ENCODE measurements at places on chromosomes 7 and 10.

DNA sequence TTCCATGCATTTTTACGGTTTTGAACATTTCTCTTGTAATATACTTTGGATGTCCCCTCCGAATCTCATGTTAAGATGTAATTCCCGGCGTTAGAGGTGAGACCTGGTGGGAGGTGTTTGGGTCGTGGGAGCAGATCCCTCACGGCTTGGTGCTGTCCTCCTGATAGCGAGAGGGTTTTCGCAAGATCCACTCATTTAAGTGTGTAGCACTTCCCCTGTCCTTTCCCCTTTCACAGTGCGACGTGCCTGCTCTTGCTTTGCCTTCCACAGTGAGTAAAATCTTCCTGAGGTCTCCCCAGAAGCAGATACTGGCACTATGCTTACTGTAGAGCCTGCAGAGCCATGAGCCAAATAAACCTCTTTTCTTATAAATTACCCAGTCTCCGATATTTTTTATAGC, 6.6 kb downstream of the GPR141 start:
- no peaks in the 10 kb centered on the region for H3K36me3 ChIP-seq
- H3K4me3 ChIP-seq = no peak overlapping the region
- no peak for DNase-seq

- H3K4me3 ChIP-seq = no peak overlapping the region
- peak; percentile 58 for DNase-seq
- H3K27me3 ChIP-seq = no peaks in the 10 kb centered on the region
- no peaks in the 10 kb centered on the region for H3K36me3 ChIP-seq
These were observed 7.4 kb downstream of the TAS2R40 start for GRCh38 chr7:143229054-143229790.

GRCh38 chr10:100615908-100616307, 80.2 kb downstream of the HIF1AN start:
- H3K27ac ChIP-seq = no peak overlapping the region
- peaks cover 9% of the 10 kb centered on the region for H3K27me3 ChIP-seq
- H3K4me1 ChIP-seq = no peaks in the 10 kb centered on the region

DNA sequence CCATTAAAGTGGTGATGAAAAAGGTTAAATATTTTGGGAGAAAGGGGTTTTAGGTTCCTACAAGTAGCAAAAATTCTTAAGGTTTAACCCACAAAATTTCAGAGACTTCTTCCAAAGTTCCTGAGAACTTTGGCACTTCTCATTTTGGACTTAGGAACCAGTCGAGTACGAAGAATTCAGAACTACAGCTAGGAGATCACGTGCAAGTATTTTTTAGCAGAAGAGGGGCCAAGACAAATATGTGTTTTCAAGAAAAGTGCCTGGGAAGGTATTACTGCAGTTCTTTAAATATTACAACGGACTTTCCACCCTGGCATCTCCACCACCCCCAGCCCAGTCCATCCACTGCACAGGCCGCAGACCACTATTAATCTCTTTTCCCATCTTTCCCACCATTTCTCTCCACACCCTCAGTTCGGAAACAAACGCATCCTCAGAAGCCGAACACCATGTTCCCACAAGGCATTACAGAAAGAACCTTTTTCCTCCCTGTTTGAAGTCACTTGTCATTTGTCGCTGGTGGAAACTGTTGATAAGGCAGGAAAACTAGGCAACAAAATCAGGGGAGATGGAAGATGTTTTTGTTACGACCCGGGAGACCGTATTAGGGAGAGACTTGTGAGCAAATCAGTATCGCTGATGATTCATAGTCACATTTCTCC, 7.1 kb downstream of the INHBA start:
- no peak overlapping the region for H3K27ac ChIP-seq
- H3K36me3 ChIP-seq = no peaks in the 10 kb centered on the region
- peaks cover 11% of the 10 kb centered on the region for H3K27me3 ChIP-seq
- no peak overlapping the region for H3K4me3 ChIP-seq

DNA sequence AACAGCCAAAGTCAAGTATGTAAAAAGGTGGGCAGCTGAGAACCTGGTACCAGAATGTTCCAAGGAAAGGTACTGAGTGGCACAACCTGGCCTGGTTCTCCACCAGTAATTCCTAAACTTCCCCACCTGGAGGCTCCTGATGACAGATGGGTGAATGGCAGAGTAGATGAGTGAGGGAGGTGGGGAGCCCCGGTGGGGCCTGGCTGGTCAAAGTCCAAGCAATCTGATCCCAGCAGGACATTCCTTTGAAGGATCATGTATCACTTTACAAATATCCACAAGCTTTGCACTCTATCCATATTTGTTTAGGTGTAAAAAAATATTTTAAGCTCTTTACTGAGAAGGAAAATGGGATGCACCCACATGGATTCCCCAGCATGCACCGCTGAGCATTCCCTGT, 250.2 kb downstream of the DPP6 start:
- no peaks in the 10 kb centered on the region for H3K36me3 ChIP-seq
- DNase-seq = no peak
- no peak overlapping the region for H3K4me3 ChIP-seq
- H3K27me3 ChIP-seq = no peaks in the 10 kb centered on the region

DNA sequence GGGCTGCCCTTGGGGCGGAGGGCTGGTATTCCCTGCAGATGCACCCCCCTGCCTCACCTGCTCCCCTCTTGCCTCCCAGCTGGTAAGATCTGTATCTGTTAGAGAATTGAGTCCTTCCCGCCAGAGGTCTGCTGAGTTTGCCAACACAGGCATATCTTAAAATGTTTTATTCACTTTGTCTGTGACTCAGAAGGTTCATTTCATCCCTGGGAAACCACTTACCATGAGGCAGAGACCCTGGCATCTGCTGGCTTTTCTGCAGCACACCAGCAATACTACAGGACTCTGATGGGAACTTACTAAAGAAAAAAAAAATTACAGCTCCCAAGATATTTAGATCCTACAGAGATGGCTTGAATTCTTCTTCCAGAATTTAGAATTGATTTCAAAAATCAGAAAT, 131.3 kb downstream of the PLPP4 start:
- H3K4me1 ChIP-seq = no peaks in the 10 kb centered on the region
- H3K27ac ChIP-seq = no peak overlapping the region
- no peak overlapping the region for H3K4me3 ChIP-seq
- no peaks in the 10 kb centered on the region for H3K36me3 ChIP-seq

DNA sequence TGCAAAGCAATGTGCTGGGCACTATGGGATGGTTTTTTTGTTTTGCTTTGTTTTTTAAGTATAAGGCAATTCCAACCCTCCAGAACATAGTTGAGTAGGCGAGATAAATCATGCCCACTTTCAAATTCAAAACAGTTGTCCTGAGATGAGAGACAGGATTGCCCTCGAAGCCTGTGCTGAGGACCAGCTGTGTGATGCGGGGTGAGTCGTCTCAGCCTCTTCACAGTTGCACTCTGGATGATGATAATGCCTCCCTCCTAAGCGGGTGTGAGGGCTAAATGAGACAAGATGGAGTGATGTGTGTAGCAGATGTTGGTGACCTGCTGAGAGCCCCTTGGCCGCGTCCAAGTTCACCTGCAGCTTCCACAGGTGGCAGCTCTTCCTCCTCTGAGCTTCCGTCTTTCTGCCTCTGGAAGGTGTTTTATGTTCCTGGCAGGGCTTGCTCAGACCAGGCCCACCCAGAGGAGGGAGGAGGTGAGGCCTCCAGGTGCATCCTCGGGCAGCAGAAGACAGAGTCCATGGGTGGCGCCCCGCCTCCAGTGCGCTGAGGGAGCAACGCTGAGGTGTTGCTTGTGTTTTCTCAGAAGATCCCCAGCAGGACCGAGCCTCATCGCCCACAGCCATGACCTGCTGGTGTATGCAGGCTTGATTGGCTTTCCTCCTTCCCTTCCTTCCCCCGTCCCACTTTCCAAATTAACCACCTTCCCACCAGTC, 30.6 kb downstream of the ECHDC3 start:
- H3K36me3 ChIP-seq = no peaks in the 10 kb centered on the region
- DNase-seq = no peak
- no peaks in the 10 kb centered on the region for H3K27me3 ChIP-seq
- H3K4me3 ChIP-seq = no peak overlapping the region

DNA sequence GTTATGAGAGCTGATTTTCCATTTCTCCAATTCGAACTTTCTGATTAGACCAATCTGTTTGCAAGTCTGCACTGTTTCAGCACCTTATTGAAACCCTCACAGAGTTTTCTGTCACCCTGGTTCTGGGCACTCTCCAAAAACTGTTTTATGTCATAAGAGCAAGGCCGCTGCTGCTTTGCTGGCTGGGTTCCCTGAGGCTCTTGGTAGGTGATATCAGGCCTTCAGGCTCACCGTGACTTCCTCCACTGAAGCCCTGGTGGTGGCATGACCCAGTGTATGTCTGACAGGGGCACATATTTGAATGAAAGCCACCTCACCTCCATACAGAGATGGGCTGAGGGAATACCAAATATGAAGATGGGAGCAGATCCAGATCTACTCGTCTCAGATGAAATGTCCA, 8.3 kb downstream of the RABGEF1 start:
- no peak for DNase-seq
- no peak overlapping the region for H3K4me3 ChIP-seq
- no peaks in the 10 kb centered on the region for H3K27me3 ChIP-seq
- H3K27ac ChIP-seq = no peak overlapping the region
- no peaks in the 10 kb centered on the region for H3K36me3 ChIP-seq
- H3K4me1 ChIP-seq = no peaks in the 10 kb centered on the region

DNA sequence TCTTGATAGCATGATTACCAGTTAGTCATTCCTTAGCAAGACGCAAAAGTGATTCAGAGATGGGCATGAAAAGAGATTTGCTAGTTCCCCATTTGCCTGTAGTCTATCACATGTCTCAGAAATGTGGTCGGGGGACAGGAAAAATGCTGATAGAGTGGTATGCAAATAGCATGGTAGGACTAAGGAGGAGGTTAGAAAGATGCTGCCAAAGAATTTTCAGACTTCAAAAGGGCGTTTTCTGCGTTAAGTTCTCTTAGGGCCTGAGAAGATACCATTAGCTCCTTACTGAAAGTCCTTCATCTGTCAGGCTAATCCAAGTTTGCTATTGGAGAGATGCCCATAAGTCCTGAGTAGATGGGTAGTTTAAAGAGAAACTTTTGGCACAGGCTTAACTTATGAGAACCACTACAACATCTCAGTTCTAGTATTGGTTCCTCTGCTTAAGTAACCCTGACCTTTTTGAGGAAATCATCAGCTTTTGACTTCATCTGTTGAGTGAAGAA, 2.7 kb downstream of the CALD1 start:
- no peak for DNase-seq
- H3K4me1 ChIP-seq = peaks cover 37% of the 10 kb centered on the region
- H3K4me3 ChIP-seq = peak overlapping the region; percentile 75
- H3K27me3 ChIP-seq = no peaks in the 10 kb centered on the region
- no peak overlapping the region for H3K27ac ChIP-seq
- H3K36me3 ChIP-seq = no peaks in the 10 kb centered on the region

DNA sequence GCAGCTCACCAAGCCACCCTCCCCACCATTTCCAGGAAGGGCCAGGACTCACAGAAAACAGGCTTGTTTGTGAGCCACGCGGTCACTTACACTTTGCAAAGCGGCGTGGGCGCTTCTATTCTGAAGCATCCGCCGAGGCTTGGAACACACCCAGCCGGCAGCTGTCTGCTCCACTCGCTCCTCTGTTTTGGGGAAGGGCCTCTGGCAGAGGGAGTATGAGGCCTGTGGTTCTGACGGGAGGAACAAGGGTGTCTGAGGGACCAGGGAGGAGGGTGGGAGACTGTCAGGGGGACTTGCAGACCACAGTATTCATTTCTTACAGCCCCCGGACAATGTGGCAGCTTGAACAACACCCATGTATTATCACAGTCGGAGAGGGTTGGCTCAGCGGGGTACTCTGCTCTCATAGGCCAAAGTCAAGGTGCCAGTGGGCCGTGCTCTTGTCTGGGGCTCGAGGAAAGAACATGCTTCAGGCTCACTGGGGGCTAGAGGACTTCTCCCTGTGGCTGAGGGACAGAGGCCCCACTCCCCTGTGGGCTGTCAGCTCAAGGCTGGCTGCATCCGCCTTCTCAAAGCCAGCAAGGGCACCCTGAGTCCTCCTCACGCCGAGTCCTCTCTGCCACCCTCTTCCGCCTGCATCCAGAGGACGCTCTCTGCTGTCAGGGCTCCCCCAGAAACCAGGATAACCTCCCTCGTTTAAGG, 60.4 kb upstream of the FAM20C start:
- H3K4me1 ChIP-seq = no peaks in the 10 kb centered on the region
- no peaks in the 10 kb centered on the region for H3K27me3 ChIP-seq
- H3K36me3 ChIP-seq = no peaks in the 10 kb centered on the region
- no peak for DNase-seq

- no peak for DNase-seq
- no peaks in the 10 kb centered on the region for H3K27me3 ChIP-seq
- H3K4me1 ChIP-seq = no peaks in the 10 kb centered on the region
- no peak overlapping the region for H3K4me3 ChIP-seq
- no peak overlapping the region for H3K27ac ChIP-seq
These were observed 104.9 kb downstream of the CDK6 start for GRCh38 chr7:92731335-92732063.

DNA sequence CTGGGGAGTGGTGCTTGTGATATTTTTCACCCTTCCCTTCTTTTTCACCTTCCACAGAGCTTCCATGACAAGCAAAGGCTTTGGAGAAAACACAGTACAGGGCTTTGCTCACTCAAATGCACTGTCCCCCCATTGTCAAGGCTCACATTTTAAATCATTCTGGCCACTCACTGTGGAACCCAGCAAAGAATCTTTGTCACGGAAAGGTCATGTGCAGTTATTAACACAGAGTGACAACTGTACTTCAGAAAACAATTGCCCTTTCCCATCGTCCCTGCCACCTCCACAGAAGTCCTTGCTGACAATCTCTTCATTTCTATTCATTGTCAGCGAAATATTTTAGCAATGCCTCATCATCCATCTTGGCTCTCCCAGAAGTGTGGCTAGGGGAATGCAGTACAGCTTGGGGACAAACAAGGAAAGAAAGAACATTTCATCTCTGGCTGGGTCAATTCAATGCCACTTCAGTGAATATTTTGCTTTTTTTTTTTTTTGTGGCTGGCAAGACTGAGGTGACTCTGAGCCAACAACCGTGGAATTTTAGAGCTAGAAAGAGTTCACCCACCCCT, 851.0 kb downstream of the KCNMA1 start:
- no peaks in the 10 kb centered on the region for H3K27me3 ChIP-seq
- H3K4me3 ChIP-seq = no peak overlapping the region
- no peaks in the 10 kb centered on the region for H3K36me3 ChIP-seq
- H3K27ac ChIP-seq = no peak overlapping the region

GRCh38 chr10:92903633-92904032, 55.3 kb downstream of the EXOC6 start:
- H3K4me1 ChIP-seq = no peaks in the 10 kb centered on the region
- H3K4me3 ChIP-seq = no peak overlapping the region
- DNase-seq = no peak
- no peaks in the 10 kb centered on the region for H3K36me3 ChIP-seq
- H3K27ac ChIP-seq = no peak overlapping the region

DNA sequence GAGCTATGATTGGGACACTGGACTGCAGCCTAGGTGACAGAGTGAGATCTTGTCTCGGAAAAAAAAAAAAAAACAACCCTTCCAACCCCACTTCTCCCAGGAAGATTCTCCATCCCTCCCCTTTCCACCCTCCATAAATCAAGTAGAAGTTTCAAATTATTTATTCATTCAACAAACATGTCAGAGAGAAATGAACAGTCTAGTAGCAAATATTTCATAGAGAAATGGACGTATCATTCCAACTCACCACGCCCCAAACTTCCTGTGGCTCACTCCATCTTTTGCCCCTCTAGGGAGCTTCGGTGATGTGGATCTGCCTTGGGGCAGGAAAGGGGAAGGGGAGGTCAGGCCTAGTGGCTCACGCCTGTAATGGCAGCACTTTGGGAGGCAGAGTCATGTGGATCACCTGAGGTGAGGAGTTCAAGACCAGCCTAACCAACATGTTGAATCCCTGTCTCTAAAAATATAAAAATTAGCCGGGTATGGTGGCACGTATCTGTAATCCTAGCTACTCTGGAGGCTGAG, 638 bp upstream of the TRAPPC14 start:
- H3K27me3 ChIP-seq = no peaks in the 10 kb centered on the region
- DNase-seq = peak; percentile 54
- peak overlapping the region; percentile 97 for H3K4me3 ChIP-seq
- peak overlapping the region; percentile 91 for H3K27ac ChIP-seq

Data from GM23338 (cell line).